ENCODE measurements at places on chromosomes 13 and 19.

DNA sequence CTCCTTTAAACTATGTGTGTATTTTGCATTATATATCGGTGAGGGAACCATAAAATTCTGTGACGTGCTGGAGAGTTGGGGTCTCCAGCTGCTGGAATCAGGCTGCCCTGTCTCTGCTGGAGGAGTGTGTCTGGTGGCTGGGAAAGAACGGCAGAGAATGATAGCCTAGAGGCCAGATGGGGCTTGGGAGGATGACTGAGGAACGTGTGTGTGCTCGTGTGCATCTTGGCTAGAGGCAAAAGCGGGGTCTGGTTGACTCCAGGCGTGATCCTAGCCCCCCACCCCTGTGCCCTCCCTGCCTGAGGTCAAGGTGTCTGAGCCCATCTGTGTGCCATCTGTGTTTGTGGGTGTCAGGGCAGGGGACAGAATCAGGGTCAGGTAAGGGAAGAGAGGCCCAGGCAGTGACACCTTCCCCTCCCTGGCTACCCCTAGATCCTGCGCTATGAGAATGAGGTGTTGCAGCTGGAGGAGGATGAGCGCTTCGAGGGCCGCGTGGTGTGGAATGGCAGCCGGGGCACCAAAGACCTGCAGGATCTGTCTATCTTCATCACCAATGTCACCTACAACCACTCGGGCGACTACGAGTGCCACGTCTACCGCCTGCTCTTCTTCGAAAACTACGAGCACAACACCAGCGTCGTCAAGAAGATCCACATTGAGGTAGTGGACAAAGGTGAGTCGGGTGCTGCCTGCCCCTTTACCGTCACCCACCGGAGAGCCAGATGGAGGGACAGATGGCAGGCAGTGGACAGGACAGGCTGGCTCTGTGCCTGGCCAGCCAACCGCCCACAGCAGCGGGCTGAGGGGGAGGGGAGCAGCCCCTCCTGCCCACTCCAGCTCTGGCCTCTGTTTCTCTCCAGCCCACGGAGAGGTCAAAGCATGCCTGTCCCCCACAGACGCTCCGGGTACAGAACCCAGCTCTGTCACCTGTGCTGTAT lies 3.1 kb downstream of the SCN1B start:
- no peak for DNase-seq

GRCh38 chr19:2064395-2064787 lies 13.3 kb upstream of the MKNK2 start:
- DNase-seq: no peak

GRCh38 chr13:104831831-104832230 lies 1703.6 kb downstream of the EFNB2 start:
- peak; percentile 86 for DNase-seq

DNA sequence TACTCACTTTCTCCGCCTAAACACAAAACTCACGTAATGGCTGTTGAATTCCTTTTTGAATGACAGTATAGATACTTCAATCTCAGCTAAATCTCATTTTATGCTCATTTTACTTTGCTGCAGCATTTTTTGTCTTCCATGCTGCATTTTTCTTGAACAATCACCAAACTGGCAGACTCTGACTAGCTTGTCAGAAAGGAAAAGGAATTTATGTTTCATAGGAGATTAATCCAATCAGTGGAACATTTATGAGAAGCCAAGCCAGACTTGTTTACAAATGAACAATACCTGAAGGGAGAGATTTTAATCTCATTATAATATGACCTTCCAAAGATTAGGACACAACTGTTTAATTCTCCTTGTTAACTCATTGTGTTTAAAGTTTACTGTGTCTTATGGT lies 1044.3 kb downstream of the DIAPH3 start:
- no peak for DNase-seq

DNA sequence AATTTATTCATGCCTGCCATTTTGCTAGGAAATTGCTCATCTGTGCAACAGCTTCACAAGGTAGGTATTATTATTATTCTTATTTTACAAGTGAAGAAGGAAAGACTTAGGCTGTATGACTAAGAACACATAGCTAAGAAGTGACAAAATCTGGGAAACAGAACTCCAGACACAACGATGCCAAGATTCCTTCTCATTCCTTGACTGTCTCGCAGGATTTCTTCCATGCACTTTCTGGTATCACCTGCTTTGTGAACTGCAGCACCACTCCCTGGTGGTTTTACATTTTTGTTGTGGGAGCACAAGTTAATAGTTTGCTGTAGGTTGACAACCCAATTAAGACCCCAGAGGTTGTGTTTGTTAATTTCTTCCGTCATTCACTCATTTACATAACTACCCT lies 188.5 kb downstream of the LACC1 start:
- no peak for DNase-seq

GRCh38 chr13:101265934-101266333 lies 150.4 kb downstream of the NALCN start:
- DNase-seq: no peak

GRCh38 chr19:28705008-28705407 lies 507.9 kb downstream of the UQCRFS1 start:
- no peak for DNase-seq

DNA sequence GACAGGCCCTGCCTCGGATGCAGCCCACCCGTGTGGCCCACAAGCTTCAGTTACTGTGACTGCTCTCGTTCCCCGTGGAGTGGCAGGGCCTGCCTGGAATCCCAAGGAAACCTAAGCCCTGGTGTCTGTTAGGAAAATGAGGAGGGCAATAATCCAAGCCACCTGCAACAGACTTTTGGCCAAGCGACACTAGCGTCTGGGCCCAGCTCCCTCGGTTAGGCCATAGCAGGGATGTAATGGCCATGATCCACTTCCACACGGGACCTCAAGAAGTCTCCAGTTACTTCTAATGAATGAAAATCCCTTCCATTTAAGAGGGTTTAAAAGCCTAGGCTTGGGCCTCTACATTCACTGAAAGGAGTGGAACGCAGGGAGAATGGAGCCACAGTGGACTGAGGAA lies 8.9 kb downstream of the ZC3H4 start:
- DNase-seq: no peak

GRCh38 chr19:13783565-13784500 lies 9.6 kb downstream of the C19orf53 start:
- DNase-seq: no peak

DNA sequence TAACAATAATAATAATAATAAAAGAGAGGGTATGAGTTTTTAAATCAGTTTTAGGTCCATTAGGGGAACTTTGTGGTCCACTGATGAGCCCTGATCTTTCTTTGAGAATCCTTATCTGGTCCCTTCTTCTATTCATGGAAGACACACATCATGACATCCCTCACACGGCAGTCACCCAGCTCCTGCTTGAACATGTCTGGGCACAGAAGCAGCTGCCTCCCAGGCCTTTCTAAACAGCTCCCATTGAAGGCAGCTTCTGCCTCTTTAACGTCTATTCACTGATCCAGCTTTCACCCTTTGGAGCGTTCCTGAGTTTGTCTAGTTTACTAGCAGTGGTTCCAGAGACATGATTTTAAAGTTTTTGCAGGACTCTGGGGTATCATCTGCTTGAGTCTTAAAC lies 42.6 kb upstream of the STK24 start:
- DNase-seq: no peak

DNA sequence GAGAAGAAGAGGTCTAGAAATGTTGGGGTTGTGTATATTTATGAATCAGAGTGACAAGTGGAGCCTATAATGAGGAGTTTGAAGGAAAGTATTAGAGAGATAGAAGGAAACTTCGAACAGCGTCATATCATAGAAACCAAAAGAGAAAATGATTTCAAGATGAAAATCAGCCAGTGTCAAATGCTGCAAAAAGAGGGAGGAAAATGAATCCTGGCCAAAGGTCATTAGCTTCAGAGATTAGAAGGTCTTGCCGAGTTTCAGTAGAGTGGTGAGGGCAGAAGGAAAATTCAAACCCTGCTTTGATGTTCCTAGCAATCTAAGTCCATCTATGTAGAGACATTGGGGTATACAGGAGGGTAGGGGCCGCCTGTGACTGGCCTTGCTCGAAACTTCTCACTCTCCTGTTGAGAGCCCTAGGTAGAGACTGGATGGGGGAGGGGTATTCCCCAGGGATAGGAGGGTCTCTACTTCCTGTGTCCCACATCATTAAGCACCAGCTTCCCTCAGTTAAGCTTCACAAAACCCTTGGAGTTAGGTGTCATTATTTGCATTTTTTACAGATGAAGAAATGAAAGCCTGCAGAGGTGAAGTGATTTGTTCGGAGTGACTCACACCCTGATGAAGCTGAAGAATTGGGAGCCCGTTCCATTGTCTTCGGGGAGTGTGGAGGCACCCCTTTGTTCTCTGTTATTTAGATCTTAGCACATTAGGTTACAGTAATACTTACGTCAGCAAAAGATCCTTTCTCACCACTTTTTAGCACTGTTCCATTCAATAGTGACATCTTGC lies 62.8 kb downstream of the FGF9 start:
- no peak for DNase-seq

DNA sequence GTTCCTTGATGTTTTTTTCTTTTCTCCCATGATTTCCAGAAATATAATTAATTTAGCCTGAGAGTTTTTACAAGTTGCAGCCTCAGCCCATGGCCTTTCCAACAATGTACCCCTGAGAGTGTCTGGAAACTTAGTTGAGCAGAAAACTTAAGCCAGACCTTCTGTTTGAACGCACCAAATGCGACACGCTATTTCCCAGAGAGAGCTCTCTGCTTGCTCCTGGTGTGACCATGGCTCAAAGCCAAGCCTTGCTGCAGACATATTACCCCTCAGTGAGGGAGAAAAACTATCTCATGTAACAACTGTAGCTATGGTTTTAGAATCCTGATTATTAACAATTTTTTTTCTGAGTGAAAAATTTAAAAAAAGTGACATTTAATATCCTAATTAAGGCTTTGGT lies 1204.5 kb upstream of the SLC10A2 start:
- DNase-seq: peak; percentile 51

DNA sequence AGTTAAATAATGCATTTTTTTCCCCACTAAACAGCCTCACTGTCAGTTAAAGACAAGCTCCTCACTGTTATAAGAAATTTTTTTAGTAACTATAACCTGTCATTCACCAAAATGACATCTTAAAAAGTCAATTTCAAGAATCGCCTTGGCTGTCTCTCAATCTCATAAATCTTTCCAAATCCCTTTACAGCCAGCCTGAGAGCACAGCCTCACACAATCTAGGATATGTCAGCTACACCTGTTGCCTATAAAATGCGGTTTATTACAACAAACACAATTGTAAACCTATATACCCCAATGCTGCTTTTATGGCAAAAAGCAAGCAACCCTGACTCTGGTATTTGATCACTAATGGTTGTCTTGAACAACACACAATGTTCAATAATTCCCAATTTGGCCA lies 29.5 kb upstream of the FNDC3A start:
- DNase-seq: no peak

GRCh38 chr13:41370736-41371135 lies 59.7 kb downstream of the NAA16 start:
- DNase-seq: no peak

- no peak for DNase-seq
Observed at GRCh38 chr13:76024151-76024550, 388.0 kb downstream of the LMO7 start.

GRCh38 chr13:77918391-77919245 lies at the start of gene EDNRB:
Gene EDNRB, minus strand, starts transcription at chr13:77918831. Its CDS starts 258 bp downstream, at chr13:77918573.
- no peak for DNase-seq

- DNase-seq: no peak
Observed at GRCh38 chr13:30163441-30163840, 143.9 kb downstream of the KATNAL1 start.

GRCh38 chr13:110507678-110508381 lies 53.7 kb downstream of the RAB20 start:
- no peak for DNase-seq

DNA sequence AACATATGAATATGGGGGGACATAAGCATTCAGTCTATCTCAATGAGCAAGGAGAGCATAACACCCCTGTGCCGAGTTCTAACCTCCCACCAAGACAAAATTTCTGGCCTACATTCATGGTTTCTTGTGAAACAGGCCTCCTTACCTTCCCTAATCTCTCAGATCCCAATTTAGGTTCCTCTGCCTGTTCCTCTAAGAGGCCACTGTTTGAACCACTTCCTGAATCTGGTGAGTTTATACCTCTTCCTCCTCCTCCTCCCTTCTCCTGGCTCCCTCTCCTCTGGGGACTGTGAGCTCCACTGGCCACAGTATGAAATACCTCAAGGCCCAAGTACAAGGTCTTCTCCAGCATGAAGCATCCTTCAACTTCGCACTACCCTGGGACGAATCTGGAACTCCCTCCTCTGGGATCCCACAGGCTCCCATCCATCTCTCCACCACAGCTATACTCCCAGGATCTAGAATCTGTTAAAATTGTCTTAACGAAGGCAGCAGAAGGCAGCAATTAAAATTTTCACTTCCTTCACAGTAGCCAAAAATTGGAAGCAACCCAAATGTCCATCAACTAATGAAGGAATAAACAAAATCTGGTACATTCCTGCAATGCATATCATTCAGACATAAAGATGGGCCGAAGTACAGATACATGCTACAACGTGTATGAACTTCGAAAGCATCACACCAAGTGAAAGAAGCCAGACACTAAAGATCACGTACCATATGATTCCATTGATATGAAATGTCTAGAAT lies 7.8 kb upstream of the SIGLECL1 start:
- no peak for DNase-seq

DNA sequence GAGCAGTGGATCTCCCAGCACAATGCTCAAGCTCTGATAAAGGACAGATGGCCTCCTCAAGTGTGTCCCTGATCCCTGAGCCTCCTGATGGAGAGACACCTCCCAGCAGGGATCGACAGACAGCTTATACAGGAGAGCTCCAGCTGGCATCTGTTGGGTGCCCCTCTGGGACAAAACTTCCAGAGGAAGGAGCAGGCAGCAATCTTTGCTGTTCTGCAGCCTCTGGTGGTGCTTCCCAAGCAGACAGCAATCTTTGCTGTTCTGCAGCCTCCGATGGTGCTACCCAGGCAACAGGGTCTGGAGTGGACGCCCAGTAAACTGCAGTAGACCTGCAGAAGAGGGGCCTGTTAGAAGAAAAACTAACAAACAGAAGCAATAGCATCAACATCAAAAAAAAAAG lies 349.3 kb upstream of the SPRY2 start:
- DNase-seq: no peak

- DNase-seq: no peak
Observed at GRCh38 chr19:50875795-50876422, 2.7 kb downstream of the KLK2 start.
